ENCODE measurements at places on chromosomes 6 and 20.

GRCh38 chr6:25107218-25107617, 171.5 kb upstream of the RIPOR2 start:
- no peak for DNase-seq

GRCh38 chr6:17197607-17198006, 83.6 kb upstream of the RBM24 start:
- DNase-seq, result no peak

DNA sequence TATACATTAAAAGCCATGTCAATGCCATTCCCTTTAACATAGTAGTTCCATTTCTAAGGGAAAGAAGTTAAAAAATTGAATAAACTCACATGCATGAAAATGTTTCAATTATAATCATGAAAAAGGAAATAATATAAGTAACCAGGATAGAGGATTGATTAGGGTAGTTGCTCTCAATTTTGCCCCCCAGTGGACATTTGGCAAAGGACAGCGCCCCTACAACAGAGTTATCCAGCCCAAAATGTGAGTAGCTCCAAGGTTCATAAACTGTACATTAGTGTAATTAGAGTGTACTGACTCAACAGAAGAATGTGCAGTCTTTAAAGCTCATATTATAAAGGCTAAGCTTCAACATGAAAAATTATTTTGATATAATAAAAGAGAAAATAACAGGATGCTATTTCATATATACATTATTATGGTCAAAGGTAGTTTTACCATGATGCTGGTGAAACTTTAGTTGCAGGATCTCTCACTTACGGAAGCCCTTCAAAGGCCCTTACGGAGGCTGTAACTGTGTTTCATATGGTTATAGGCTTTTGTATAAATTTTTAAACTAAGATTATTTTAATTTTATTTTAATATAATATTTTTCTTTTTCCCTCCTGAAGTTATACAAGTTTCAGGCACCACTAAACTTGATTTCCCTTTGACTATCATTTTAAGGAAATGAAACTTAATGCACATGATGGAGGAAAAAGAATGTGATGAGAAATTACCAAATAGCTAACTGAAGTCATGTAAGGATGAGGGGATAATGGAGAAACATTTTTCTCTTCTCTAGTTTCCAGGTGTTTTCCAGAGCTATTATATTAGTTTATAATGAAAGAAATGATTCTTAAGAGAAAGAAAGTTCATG, 403.6 kb downstream of the PLCB1 start:
- no peak for DNase-seq

GRCh38 chr20:46870041-46870440, 24.6 kb upstream of the EYA2 start:
- no peak for DNase-seq

- DNase-seq, result no peak
Measured at GRCh38 chr6:139977887-139978332, 603.5 kb upstream of the CITED2 start.

DNA sequence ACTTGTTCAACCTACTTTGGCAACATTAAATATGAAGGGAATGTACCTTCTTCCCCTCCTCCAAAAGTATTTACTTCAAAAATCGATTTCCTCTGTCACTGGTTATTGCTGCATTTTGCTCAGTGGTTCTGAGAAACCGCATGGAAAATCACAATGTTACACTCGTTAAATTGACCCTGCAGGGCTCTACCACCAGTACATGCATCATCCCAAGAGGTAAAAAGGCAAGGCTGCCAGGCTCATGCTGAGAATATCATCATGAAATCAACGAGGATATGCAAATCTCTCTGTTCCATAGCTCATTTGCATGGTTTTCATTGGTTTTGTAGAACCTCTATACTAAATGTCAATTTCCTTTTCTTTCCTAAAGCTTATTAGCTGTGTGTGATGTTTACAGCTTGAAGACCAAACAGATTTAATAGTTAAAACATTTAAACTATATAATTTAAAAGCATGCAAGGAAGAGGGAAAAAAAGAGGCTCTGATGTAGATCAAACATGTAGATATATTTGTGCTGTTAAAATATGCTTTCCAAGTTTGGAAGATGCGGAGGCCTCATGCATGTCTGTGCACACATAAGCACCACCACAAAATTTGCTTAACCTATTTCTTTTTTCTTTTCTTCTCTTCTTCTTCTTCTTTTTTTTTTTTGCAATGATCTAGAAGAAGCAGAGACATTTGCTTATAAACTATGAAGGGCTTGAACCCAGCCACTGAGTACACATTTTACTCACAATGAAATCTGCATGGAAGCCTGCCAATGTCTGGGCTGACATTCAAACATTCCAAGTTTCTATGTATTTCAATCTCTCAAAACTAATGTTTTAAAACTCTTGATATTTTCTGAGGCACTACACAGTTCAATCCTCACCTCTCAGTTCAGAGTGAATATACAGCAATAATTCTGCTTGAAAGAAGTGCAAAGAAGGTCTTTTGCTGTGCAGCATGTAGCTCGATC, 194.0 kb downstream of the GMPR start:
- no peak for DNase-seq

- DNase-seq, result no peak
Measured at GRCh38 chr20:12967932-12968331, 40.8 kb upstream of the SPTLC3 start.

DNA sequence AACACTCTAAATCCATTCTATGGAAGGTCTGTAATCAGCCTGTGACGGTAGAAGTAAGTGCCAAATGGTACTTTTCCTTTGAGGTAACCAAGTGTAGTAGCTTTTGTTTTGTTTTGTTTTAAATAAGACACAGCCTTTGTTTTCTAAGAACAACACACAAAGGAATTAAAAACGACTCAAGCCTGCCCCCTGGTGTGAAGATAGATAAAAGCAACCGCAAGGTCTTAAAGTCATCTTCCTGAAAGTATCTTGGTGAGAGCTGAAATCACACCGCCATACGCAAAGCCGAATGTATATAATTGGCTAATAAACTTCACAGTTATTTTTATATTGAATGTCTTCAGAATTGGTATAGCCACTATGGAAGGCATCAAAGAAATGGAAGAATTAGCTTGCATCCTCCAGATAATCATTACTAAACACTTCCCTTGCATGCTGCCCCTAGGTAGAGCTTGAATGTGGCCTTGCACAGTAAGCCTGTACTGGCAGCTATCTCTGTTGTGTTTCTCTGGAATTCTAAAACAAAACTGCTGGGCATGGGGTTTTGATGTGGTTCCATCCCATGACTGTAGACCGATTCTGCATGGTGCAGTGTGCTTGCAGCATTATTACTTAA, 95.6 kb downstream of the LAMP5 start:
- DNase-seq, result peak; percentile 72

DNA sequence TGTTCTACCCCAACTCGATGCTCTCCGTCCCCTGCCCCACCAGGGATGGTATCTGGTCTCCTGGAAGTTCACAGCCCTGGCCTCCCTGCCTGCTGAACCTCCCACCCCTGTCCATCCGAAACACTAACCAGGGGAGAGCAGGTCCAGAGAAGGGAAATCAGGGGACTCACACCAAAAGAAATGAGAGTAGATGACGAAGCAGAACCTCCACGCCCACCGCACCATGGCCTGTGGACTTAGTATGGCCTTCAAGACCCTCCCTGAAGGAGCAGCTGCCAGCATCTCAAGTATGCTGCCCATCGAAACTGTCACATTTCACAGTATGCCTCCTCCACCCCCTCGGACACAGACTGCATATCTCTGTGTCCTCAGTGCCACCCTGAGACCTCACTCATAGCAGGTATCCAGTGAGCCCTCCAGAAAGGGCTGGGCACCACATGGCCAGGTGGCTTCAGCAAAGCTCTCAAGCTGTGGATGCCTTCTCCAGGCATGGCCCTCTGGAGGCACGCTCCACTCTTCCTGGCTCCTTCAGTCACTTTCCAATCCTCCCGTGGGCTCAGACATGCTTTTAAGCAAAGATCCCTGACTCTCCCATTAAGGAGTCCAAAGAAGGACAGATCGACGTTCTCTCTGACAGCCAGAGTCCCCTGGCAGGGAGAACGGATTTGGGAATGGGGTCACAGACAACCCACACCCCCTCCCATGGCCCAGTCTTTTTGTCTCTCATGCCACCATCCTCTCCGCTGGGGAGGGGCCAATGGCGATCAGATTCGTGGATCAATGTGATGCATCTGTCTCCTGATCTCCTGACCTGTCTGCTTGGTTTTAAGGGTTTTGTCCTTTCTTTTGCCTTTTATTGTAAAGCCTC, 158.4 kb downstream of the ANKRD60 start:
- no peak for DNase-seq

GRCh38 chr20:23009636-23010035, 25.5 kb upstream of the SSTR4 start:
- no peak for DNase-seq

DNA sequence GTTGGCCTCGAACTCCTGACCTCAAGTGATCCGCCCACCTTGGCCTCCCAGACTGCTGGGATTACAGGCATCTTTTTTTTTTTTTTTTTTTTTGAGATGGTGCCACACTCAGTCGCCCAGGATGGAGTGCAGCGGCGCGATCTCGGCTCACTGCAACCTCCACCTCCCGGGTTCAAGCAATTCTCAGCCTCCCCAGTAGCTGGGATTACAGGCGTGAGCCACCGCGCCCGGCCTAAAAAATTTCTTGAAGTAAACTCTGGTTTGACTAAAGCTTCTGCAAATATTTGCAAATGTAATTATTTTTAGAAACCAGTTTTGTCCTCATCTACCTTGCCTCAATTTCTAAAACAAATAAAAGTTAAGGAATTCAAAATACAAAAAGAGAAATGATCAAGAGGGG, 1.2 kb downstream of the IBTK start:
- DNase-seq, result no peak

DNA sequence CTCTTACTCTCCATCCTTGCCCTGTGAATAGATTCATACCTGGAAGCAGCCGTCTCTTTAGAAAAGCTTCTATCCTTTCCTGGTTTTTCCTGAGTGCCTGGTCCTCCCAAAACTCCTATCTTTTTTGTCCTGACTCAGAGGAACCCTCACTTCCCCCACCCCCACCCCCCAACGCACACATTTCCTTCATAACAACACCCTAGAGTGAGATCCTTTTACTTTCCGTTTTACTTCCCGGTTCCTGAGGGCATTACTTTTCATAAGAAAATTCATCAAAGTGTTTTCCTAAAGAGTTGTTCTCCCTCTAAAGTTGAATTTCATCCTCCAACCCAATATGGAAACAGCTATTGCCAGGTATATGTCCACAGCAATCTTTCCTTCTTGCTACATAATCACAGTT, 327.0 kb downstream of the NRN1 start:
- no peak for DNase-seq

DNA sequence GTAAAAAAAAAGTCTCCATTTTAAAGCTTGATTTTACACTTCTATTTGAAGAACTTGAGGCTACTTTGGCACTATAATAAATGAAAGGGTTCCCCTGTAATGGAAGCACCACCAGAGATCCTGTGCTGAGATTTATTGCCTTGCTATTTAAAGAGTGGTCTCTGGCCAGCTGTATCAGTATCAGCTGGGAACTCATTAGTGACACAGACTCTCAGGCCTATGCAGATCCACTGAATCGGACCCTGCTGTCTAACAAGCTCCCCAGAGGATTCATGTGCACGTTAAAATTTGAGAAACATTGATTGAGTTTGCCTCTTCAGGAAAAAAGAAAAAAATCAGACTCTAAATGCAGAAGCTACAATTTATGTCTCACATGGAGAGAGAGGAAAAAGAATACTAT, 299.9 kb upstream of the BMP2 start:
- no peak for DNase-seq

DNA sequence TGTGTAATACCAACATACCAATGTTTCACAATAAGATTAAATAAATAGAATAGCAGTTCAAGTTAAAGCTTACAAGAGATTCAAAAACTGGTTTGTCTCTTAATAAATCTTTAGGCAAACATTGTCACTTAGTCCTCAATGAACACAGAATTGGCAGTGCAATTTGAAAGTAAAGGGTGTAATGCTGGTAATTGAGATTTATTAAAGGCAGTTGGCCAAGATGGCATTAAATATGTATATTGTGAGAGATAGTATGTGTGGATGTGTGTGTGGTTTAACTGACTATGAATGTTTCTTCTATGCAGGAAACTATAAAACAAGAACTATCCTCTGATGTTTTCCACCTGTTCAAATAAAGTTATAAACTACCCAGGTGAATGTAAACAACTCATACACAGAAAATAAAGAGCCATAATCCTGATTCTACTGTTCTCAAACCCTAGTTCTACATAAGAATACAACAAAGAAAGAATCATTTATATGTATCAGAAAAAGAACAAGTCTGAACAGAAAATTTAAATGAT, 267.9 kb upstream of the PTCHD4 start:
- DNase-seq, result no peak

GRCh38 chr6:13787137-13787536, 27.2 kb downstream of the MCUR1 start:
- DNase-seq, result peak; percentile 17

DNA sequence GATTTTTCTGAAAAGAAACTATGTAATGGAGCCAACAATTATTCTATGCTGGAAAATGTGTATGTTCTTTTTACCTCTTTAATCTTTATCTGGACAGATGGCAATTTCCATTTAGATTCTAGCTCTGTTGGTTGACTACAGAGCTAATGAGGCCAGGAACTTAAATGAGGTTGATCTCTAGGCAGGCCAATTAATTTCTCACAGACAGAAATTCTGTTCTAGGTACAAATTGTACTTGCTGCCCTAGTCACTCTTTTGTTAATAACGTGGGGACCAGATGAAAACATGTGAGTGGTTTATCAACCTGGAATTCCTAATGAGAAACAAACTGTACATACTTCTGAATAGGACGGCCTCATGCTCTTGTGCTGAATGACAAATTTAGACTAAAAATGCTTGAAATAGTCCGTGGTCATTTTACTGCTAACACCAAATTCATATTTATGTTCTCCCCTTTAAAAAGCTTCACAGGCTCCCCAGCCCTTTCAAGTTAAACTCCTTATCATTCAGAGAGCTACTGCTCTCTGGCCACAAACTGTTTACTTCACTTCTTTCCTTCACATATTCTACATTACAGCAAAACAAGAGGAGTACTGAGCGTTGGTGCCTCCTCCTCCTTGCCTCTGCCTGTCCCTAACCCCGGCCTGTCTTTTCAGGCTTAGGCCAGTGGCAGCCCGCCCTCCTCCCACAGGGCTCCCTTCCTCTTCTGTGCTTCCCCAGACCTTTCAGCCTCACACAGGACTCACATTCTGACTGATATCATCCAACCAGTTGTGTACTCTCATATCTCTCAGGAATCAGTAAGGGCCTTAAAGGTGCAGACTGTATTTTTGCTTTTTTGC, 41.4 kb downstream of the DTNBP1 start:
- peak; percentile 60 for DNase-seq

- DNase-seq, result no peak
Measured at GRCh38 chr6:91562955-91563354, 976.1 kb upstream of the MAP3K7 start.

DNA sequence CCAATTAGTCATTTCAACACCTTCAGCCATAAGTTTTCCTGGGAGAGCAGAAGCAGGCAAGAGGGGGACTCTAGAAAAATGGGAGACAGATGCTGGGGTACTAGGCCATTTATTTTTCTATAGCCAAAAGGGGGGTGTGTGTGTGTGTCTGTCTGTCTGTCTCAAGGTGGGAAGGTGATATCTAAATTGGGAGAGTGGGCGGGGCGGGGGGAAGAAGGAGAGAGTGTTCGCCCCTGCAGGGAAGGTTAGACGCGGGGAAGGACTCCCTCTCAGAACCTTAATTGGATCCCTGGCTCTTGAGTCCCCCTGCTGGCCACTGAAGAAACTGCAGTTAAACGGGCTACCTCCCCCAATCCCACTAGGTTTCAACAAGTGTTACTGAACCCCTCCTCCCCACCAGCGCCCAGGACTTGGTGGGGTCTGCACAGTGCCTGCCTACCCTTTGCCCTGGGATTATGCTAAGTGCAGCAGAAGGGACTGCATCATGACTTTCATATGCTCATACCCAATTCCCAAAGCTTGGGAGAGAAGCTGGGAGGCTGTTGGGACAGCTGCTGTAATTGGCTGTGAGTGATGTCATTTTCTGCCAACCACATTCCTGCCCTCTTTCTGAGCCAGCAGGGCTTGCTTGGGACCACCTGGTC, 45.8 kb downstream of the FOXP4 start:
- peak; percentile 76 for DNase-seq
